ENCODE measurements at places on chromosomes 5 and 9.

DNA sequence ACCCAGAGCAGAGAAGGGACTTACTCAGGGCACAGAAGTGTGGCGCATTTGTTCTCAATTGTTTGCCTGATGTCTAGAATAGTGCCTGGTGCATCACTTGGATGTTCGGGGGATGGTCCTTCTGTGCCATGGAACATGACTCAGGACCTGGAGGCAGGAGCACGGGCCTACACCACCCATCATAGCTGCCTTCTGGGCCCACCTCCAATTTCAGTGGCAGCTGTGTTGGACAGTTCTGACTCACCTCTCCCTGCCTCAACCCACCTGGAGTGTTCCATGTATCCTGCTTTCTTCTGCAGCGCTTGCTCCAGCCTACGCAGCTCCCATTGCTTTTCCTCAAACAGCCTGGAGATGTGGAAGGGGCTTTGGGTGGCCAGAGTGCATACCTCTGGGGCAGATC is 12.5 kb upstream of the CXCL14 start:
- DNase-seq = no peak

GRCh38 chr5:88826646-88827585 is 56.1 kb downstream of the MEF2C start:
- DNase-seq = peak; percentile 76

GRCh38 chr5:34715711-34716110 is 59.6 kb downstream of the RAI14 start:
- no peak for DNase-seq

GRCh38 chr9:73845954-73846690 is 651.0 kb upstream of the RORB start:
- no peak for DNase-seq

DNA sequence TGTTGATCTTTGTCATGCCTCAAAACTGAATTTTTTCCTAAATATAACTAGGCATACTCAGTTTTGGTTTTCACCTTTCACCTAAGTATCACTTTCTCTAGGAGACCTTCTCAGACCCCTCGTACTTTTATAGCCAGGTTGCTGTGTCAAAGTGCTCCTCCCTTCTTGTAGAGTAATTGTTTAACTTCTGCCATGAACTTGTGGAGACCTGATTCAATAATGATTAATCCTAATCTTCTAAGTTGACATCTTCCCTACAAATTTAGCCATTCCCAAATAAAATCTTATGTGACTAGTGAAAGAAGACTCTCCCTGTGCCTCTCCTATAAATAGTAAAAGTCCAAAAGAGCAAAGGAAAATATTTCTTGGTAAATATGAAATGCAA is 159.8 kb downstream of the SPATA31D1 start:
- no peak for DNase-seq

DNA sequence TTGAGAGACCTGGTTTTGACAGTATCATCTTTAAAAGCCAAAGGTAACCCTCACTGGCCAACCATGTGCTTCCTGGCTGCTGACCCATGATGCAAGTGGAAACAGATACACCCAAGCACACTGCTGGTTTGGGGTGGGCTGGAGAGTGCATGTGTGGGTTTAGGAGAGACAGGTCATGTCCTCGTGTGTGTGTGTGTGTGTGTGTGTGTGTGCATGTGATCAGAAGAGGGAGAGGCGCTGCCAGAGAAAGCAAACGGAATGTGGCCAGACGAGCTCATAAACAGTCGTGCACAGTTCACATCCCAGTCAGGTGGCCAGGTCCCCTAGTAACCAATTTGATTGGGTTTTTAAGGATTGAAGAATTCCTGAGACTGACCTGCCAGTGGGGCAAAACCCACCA is 112.8 kb upstream of the ICE1 start:
- no peak for DNase-seq

GRCh38 chr5:176750144-176750543 is 60.2 kb upstream of the UNC5A start:
- DNase-seq = no peak

- DNase-seq = no peak
These were observed 70.2 kb upstream of the AGXT2 start for GRCh38 chr5:35117967-35118366.

DNA sequence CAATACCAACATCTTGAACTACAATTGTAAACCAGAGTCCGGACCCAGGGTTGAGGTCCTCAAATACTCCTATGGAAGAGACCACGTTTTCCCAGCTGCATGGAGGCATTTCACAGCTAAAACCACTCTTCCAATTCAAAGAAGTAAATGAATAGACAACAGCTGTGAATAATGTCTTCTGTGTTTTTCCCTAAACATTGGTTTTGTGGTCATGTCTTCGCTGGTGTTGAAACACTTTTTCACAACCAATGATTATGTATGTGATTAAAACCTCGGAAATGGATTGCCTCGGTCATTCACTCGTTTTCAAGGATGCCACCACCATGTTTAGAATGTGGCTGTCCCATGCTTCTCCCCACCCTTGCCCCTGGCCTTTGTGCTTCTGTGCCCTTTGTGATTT is 9.4 kb upstream of the TENT4A start:
- DNase-seq = peak; percentile 26

- peak; percentile 91 for DNase-seq
These were observed 41.3 kb upstream of the ROPN1L start for GRCh38 chr5:10400411-10400810.

- no peak for DNase-seq
These were observed 356.1 kb downstream of the TUSC1 start for GRCh38 chr9:25322142-25322541.

DNA sequence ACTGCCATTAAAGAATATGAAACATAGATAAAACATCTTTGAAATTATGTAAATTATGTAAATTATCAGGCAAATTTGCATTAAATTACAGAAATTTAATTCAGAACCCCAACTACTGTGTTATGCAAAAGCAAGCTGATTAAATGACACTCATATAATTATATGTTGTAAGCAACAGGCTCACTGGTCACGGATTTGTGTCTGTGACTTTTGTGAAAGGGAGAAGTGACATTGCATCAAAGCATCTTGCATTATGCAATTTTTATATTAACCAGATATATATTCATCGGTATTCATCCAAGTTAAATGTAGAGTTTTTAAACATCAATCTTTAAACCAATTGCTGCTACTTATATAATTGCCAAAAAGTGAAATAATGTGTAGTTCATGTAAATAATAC is 13.0 kb upstream of the GLIPR2 start:
- no peak for DNase-seq

DNA sequence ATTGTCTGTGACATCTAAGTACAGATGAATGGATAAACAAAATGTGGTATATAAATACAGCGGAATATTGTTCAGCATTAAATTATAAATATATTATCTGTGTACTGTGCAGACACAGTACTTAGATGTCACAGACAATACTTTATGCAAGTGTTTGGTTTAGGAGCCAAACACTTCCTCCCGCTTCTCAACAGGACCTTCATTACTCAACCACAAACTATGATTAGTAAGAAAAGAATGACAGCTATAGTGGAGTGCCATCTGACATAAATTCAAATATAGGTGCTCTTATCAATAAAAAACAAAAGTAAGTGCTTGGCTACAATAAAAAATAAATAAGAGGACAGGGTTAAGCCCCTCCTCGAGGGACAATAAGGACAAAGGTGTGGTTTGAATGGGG is 38.9 kb upstream of the STX17 start:
- no peak for DNase-seq

- peak; percentile 95 for DNase-seq
These were observed 287.1 kb upstream of the ZNF462 start for GRCh38 chr9:106575823-106576222.

GRCh38 chr9:94490465-94490864 is 64.4 kb upstream of the PCAT7 start:
- DNase-seq = no peak

GRCh38 chr5:54774281-54775170 is 210.9 kb downstream of the ESM1 start:
- DNase-seq = no peak

GRCh38 chr5:127428276-127428675 is 89.2 kb upstream of the PRRC1 start:
- DNase-seq = no peak

GRCh38 chr5:171311322-171312077 is 2.5 kb downstream of the TLX3 start:
- DNase-seq = no peak

DNA sequence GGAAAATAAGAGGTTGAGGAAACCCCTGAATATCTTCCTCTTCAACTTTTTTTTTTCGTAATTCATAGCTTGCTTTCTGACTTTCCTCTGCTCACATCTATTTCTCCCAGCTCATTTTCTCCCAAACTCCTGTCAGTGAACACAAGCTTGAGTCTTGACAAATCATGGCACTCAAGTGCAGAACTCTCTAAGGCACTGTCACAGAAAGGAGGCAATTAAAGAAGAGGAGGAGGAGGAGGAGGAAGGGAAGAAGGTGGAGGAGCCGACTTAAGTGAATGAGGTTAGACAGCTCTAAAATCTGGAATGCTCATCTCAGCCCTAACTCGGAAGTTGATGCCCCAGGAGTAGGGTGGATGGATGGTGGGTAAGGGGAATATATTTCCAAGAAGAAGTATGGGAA is 27.2 kb upstream of the NUDT12 start:
- DNase-seq = no peak

DNA sequence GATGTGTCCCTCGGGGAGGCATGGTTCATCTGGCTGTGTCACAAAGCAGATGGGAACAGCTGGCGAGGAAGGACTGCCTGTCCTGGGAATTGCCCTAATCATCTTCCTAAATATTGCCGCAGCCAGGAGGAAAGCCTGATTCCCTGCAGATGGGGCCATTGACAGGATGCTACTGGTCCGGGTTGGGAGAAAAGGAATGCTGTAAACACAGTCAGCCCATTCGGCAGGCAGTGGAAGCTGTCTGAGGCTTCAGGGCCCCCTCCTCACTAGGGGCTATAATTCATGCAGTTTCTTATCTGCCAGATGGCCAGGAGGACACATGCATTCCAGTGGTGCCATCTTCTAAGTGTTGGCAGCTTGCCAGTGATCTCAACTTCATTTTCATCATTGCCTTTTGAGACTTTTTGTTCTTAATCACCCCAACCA is 110.3 kb downstream of the KCNIP1 start:
- DNase-seq = no peak

DNA sequence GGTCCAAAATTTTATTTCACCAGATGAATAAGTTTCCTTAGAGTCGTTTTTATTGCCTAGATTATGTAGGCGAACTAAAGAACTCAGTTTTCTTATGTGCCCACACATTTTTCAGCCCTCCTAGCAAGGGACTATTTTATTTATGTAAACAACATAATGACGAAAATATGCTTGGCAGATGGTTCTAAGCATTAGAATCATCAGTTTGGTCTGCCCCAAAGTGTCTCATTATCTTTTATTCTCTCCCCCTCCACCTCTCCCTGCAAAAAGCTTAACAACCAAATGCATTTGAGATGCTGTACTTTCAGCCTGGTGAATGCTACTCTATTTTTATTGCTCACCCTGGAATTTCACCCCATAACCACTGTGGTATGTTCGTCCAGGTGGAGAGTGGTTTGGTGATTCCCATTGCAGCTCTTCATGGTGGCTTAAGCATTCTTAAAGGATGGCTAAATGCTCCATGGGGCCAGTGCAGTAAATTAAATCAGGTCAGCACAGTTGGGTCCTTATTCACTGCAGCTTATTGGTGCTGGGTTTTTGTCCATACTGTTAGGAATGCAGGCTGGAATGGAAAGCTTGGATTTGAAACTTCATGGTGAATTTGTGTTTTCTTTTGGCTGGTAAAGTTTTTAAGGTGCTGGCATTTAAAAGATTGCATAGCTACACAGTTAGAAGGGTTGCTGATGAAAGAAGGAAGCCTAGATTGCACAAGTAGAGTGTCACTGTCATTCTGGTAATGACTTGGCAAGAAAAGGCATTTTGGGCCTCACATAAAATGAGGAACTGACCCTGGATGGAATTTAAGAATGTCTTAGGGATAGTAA is 39.2 kb downstream of the TLE4 start:
- DNase-seq = no peak

DNA sequence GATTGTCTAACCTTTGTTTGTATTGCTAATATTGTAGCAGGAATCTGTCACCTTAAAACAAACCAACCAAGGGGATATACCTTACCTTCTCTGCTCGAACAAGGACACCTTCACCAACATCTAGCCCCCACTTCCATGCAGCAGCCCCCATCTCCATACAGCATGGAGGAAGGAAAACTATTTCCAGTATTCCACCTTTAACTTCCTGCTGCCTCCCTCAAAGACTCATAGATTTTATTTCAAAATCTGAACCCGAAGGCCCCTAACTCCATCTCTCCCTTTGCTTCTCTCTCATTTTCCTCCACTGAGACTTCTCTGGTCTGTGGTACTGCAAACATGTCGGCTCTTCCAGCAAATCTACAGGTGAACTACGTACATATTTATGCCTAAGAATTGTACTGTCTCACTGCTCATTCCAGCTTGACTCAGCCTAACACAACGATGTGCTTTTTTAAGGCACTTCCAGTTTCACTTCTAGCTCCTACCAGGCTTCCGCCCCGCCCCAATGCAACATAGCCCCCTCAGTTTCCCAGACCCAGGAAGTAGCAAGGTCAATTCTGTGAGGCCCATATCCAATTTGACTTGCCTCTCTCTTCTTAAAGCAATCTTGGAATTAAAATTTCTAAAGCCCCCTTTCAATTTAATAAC is 70.7 kb upstream of the RNF38 start:
- peak; percentile 59 for DNase-seq

DNA sequence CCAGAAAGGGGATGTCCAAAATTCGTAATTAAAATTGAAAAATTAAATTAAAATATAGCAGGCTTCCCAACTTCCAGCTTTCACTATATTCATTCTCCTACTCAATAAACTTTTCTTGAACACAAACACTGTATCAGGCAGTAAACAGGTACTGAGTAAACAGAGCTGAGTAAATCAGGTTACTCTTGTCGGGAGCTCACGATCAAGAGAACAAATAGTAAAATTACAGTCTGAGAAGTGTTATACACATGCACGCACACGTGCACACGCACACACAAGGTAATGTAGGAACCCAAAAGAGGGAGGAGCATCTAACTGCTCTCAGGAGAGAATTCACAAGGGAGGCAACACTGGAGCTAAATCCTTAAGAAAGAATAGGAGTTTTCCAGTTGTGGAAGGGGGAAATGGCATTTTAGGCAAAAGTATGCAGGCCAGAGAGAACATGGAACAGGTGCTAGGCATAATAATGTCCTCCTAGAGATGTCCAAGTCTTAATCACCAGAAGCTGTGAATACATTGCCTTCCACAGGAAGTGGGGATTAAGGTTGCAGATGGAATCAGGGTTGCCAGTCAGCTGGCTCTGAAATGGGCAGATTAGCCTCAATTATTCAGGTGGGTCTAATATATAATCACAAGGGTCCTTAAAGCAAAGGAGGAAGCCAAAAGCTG is 598.8 kb upstream of the BRINP1 start:
- DNase-seq = no peak

DNA sequence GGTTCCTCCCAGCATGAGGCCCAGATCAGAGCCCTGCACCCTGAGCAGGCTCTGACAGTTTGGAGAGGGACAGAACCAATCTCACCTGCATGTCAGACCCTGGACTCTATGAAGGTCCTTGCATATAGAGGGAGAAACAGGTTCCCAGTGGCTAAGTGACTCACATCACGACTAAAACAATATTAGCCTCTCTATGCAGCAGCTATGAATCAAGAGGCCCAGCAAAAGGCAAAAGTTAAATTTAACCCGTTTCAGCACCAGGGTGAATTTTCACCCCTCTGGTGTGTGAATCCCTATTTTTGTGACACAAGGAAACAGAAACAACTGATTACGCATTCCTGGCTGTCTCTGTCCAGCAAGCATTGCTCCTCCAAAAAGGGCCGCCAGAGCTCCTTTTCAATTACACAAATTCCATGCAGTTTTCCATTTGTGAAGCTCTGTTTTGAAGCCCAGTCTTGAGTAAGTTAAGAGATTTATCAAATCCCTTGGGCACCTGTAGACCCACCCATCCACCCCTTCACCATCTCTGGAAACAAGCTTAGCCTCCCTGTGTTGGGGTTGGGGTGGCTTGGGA is 136.6 kb downstream of the GABBR2 start:
- no peak for DNase-seq
